ENCODE measurements at places on chromosomes 2 and 18.

DNA sequence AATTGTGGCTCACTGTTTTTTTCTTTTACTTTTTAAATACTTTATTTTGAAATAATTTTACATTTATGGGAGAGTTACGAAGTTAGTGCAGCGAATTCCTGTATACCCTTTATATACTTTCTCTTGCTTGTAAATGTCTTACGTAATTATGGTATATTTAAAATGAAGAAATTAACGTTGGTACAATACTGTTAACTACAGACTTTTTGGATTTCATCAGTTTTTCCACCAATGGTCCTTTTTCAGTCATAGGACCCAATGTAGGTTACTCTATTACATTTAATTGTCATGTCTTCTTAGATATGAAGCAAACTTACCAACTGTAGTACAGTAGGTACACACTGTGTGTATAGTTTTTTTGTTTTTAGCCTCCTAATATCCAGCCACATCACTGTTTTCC, 76.3 kb downstream of the BOLA3 start:
- no peak for DNase-seq

DNA sequence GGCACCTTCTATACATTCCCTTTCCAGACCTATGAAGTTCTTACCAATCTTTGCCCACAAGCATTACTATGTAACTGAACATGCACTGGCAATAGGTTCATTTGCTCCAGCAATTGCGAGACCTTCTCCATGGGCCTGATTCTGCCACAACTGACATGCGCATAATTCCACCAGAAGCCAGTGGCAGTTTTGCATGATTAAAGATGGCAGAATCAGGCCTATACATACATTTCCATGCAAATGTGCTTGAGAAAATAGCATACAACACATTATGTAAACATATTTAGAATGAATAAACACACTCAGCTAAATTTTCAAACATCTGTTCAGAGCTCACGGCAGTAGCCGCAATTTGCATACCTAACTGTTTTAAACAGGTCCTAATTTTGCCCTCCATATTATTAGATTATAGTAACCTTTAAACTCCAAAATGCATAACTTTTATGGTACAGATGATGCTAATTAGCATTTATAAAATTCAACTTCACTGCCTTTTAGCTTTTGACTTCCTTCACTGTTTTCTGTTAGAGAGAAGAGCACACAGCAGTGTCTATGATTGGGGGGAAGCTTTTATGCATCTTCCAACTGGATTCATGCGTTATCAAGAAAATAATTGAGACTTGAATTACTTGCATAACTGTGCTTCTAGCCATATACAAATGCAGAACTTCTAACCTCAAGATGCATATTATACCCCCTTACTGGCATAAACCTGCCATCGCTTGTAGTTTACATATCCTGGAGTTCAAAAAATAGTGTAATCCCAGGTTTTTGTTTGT, 155.3 kb upstream of the CDH19 start:
- DNase-seq = no peak

DNA sequence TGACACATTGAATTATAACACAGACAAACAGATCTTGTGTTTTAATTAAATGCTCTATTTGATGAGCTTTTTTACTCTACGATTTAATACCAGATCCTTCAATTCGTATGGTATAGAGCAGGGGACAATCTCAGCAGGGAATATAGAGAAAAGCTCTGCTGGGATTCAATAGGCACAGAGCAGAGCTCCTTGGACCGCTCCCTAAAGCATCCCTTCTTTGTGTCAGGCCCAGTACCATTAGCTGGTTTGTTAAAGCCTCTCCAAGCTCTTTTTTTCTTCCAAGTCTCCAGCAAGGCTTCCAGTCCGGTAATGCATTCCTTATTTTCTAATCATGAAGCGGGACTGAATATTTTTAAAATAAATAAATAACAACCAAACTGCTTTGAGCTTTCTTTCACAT, 466.0 kb downstream of the NR4A2 start:
- DNase-seq = no peak

GRCh38 chr2:112811841-112812306, 24.7 kb downstream of the IL1B start:
- no peak for DNase-seq

DNA sequence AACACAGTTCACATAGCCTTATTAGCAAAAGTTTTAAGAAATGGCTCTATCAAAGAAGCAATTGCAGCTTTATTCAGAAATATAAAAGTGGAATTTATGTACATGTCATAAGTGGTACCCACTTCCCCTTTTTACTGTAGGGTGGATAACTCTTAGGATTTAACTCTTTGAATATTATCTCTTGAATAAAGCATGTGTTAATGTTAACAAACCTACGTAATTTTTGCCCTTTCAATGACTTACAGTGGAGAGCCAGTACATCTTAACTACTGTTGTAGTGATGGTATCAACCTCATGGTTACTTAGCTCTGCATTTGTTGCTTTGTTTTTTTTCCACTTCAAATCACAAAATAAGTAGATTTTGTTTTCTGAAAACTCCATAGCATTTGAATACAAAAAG, 8.8 kb downstream of the NABP1 start:
- DNase-seq = no peak

GRCh38 chr18:45753286-45753685, 29.3 kb downstream of the SLC14A1 start:
- DNase-seq = no peak

DNA sequence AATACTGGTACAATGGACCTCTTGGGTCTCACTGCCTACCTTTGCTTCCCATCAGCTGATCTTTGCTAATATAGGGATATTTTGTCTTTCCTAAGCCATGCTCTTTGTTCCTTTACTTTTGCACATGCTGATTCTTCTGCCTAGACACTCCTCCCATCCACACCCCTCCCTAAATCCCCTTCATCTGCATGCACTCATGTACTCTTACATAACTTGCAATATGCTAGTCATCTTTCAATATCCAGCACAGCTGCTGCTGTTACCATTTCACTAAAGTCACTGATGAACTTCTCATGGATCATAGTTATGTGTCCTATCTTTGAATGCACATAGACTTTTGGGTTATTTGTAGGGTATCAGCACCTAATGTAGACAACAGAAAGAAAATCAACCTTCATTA, 18.5 kb upstream of the DTNA start:
- DNase-seq = no peak
